ENCODE measurements at places on chromosomes 13 and 19.

DNA sequence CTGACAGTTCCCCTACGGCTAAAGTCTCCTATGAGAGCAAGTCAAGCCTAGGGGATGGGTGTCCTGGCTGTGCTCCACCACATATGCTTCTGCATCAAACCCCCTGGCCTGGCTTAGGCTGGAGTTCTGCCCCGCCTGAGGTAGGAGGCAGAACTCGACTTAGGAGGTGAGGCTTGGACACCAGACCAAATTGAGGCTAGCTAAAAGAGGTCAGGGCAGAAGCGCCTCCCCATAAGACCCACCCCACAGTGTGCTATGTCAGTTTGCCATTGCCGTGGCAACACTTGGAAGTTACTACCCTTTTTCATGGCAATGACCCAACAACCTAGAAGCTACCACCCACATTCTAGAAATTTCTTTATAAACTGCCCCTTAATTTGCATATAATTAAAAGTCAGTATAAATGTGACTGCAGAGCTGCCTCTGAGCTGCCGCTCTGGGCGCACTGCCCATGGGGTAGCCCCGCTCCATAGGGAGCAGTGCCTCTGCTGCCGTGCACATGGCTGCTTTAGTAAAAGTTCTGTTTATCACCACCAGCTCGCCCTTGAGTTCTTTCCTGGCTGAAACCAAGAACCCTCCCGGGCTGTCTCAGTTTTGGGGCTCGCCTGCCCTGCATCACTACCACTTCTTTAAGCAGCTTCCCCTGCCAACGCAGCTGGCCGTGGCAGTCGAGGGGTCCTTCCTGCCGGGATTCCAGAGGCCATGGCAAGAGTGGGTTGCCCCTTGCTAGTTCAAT lies 20.2 kb downstream of the AP1M1 start:
- no peak for DNase-seq

DNA sequence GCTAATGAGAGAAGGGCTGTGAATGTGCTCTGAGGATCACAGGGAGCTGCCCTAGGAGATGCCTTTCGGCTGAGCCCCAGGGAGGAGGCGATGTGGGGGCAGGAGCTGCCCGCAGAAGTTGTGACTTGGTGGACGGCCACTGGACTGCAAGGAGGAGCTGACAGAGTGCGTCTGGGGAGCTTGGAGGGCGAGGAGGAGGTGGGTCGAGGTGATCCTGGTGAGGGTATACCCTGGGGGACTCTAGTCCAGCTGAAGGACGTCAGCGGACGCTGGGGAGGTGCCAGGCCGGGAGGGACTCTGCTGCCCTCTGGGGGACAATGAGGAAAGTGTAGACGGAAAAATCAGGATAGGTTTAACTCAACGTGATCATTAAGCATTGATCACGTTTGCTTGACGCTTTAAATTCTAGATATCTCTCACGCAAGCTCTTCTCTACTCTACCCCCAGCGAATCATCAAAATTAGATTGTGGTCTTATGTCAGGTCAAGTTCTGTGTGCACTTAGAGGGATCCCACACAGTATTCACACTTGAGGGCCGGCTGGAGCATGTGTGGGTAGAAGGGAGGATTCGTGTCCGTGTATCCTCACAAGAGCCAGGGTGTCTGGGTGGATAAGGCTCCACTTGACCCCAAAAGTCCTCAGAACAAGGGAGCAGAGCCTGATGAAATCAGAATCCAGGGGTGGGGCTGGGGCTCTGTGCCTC lies 3.3 kb upstream of the CEACAM7 start:
- DNase-seq, result no peak

DNA sequence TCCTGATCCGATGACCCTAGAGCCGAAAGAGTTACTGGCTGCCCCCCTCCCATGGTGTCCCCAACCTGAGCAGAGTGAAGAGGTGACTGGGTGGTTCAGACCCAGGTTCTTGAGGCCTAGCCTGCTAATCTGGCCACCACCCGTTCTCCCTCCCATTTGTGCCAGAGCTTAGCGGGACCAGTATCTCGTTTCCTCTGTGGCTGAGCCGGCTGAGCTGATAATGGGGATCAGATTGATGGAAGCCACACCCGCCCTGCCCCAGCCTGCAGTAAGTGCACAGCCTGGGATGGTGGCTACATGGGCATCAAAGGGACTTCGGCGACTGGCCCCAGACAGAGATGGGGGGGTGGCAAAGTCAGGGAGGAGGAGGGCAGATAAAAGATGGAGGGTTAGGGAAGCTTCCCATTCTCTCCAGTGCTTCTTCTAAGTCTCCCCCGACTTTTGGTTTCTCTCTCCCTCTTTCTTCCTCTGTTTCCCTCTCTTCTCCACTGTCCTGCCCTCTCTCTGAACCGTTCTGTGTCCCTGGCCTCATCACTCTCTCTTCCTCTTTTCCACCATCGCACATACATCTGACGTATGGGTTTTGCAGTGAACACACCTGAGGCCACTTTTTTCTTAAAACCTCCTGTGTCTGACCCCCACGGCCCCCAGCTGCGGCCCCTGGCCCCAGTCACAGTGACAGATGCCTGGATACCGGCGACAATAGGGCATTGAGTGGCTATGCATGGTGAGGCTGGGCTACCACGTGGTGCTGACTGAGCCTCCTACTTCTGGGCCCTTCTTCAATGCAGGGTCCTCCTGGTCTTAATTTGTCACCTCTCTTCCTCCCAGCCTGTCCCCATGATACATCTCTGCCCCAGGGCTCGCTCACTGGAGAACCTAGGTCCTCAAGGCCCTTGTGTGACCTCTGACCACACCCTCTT lies 2.4 kb downstream of the ELAVL3 start:
- DNase-seq, result no peak

DNA sequence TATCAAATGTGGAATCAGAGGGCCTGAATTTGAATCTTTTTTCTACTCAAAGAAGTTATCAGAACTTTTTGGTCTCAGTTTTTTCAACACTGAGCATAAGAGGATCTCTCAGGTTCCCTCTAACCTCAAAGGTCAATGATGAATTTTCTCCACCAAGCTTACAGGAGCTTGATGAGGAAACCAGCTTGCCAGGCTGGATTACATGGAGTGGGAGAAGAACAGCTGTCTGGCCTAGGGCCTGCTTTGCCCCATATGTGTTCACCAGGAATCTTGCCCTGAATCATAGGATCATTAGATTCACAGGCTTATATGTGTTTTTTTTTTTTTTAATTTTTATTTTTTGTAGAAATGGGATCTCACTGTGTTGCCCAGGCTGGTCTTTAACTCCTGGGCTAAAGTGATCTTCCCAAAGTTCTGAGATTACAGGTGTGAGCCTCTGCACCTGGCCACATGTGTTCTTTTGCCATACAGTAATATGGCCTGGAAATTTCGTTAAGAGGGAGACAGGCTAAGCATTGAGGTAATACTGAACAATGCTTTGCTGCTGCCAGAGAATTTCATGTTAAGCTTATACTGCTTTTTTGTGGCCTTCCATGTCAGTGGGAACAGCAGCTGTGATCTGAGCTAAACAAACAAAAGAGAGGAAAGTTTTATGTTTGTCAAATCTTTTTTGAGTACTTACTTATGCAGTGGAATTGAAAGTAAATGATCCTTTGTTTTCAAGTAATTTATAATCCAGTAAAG lies 110.6 kb downstream of the DNAJC3 start:
- no peak for DNase-seq

Measured in stimulated activated CD4-positive, alpha-beta T cell treated with anti-CD3 and anti-CD28 coated beads, TNF-alpha, amount 100 ng/mL, for 48 hours (primary cell).